ENCODE measurements at places on chromosomes 13 and 19.

GRCh38 chr19:45593520-45593919 is 8.5 kb downstream of the GPR4 start:
- DNase-seq, result no peak

DNA sequence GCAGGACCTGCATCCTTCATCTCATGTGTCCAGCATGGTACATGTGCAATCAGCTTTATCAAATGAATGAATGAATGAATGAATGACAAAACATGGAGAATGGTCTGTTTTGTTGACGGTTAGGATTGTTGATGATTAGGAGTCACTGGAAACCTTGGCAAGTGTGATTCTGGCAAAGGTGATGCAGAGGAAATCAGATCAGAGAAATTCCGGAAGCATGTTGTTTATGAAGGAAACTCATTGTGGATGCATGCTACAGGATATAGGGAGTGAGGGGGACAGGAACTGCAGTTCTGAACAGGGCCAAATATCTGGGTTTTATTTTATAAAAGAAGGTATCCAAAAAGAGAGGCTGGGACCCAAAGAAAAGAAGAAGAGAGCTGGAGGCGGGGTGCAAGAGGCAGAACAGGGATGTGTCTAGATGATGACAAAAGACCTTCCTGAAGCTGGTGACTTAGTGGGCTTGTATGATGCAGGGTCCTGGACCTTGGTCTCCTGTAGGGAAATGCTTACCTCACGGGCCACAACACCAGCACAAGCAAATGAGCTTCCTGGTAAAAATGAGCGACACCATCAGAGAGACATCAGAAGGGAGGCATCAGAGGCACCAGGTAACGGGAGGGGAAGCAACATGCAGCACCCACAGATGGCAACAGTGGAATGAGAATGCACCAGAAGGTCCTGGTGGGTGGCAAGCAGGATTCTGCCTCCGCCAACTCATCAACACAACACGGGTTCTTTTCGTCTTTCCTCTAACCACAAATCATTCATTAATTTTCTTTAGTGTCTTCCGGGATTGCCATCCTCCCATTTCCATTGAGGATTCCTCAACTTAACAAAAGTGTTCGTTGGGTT is 159.6 kb downstream of the FOXO1 start:
- DNase-seq, result no peak

DNA sequence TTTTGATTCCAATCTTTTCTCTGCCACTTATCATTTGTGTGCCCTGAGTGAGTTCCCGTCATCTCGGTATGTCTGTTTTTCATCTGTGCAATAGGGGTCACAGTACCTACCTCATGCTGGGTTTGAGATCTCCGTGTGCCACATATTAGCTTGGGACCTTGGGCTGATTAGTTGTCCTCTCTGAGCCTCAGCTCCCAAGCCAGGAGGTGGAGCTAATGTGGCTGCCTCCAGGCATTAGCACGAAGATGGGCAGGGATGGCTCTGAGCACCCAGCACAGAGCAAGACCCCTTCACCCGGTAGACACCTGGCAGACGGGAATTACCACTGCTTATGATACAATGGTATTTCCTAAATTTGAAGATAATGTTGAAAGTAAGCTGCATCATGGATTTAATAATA is 35.8 kb upstream of the XPO4 start:
- DNase-seq, result no peak

GRCh38 chr19:15328312-15328711 is 4.0 kb downstream of the BRD4 start:
- no peak for DNase-seq

GRCh38 chr13:23849670-23850069 is 39.5 kb downstream of the MIPEP start:
- no peak for DNase-seq

- DNase-seq, result no peak
Observed at GRCh38 chr19:50365434-50366306, at the start of gene NAPSA. Gene NAPSA (minus strand): TSS chr19:50365639. CDS start chr19:50365621, 18 bp downstream.

DNA sequence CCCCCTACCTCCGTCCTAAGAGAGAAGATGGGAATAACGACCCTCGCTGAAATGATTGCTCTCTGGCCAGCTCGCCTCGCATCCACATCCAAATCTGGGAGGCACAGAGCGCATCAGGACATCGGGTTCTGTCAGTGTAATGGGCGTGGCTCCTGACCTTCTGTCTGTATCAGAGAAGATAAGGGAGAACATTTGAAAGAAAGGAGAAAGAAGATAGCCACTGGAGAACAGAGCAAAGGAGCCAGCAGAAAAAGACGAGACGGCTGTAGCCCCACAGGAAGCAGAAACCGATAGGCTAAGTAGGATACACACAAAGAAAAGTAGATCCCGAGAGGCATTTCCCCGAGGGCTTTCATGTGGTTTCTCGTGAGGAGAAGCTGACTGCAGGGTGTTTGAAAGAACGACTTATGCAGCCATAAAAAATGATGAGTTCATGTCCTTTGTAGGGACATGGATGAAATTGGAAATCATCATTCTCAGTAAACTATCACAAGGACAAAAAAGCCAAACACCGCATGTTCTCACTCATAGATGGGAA is 14.0 kb upstream of the GJB2 start:
- DNase-seq, result no peak

DNA sequence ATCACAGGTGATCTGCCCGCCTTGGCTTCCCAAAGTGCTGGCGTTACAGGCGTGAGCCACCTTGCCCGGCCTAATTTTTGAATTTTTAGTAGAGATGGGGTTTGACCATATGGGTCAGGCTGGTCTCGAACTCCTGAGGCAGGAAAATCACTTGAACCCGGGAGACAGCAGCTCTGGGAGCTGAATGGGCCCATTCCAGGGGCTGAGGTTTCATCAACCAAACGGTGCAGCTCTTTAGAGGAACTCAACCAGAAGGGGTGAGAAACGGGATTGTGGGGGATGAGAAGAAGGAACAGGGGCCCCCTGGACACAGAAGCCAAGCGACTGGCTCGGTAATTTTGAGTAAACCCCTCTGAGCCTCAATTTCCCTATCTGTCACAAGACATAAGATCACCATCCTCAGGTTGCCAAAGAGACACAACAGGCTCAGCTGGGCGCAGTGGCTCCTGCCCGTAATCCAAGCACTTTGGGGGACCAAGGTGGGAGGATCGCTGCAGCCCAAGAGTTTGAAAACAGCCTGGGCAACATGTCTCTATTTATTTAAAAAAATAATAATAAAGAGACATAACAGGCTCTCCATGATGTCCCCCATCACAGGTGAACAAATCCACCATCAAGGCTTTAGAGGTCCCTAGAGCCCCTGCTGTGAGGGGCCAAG is 562 bp downstream of the IQCN start:
- no peak for DNase-seq

- DNase-seq, result no peak
Observed at GRCh38 chr19:32688311-32688710, 3.3 kb upstream of the NUDT19 start.

GRCh38 chr13:112674412-112675365 is 15.1 kb upstream of the ATP11A start:
- no peak for DNase-seq

GRCh38 chr19:29537601-29538000 is 11.8 kb downstream of the VSTM2B start:
- DNase-seq, result no peak

- no peak for DNase-seq
Observed at GRCh38 chr13:112994084-112994780, 25.2 kb downstream of the MCF2L start.

GRCh38 chr19:41813911-41814310 is 17.5 kb downstream of the CEACAM3 start:
- no peak for DNase-seq

All from HEK293T (cell line).